ENCODE measurements at places on chromosomes 7 and 10.

DNA sequence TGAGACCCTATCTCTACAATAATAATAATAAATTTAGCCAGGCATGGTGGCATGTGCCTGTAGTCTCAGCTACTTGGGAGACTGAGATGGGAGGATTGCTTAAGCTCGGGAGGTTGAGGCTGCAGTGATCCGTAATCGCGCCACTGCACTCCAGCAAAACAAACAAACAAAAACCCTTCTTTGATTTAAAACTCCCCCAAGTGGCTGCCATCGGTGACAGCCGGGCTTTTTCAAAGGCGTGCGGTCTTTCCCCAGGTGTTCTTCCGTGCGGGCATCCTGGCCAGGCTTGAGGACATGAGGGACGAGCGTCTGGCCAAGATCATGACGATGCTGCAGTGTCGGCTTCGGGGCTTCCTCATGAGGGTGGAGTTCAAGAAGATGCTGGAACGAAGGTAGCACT, 1.9 kb upstream of the MYH16 start:
- no peak overlapping the region for H3K27ac ChIP-seq
- H3K27me3 ChIP-seq = no peaks in the 10 kb centered on the region
- H3K4me1 ChIP-seq = 0 out of 2 replicates have a peak, but pooled peaks cover 6% of the 10 kb centered on the region
- no peaks in the 10 kb centered on the region for H3K36me3 ChIP-seq

DNA sequence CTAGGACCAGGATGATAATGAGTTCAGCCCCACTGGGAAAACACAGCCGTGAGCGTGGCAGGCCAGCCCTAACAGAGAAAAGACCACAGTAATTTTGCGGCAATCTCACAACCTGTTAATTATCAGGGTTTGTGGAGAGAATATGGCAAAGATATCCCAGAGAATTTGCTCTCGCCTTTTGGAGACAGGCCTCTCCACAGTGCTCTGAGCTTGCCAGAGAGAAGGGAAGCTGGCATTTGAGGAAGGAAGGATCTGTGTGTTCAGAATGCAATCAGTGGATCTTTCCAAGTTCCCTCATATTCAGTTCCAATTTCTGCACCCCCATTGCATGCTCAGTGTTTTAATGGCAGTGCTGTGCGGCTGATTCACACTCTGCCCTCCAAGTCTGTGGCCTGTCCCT, 60.2 kb downstream of the PLPP4 start:
- H3K36me3 ChIP-seq = no peaks in the 10 kb centered on the region
- no peaks in the 10 kb centered on the region for H3K27me3 ChIP-seq
- DNase-seq = no peak
- no peak overlapping the region for H3K4me3 ChIP-seq
- H3K4me1 ChIP-seq = no peaks in the 10 kb centered on the region
- no peak overlapping the region for H3K27ac ChIP-seq

- H3K27me3 ChIP-seq = no peaks in the 10 kb centered on the region
- DNase-seq = no peak
Observed at GRCh38 chr7:48876087-48876486, 48.3 kb upstream of the CDC14C start.

GRCh38 chr10:85311613-85312337, 983.4 kb downstream of the CCSER2 start:
- DNase-seq = no peak
- no peaks in the 10 kb centered on the region for H3K4me1 ChIP-seq
- H3K27ac ChIP-seq = no peak overlapping the region
- no peak overlapping the region for H3K4me3 ChIP-seq
- H3K36me3 ChIP-seq = no peaks in the 10 kb centered on the region

DNA sequence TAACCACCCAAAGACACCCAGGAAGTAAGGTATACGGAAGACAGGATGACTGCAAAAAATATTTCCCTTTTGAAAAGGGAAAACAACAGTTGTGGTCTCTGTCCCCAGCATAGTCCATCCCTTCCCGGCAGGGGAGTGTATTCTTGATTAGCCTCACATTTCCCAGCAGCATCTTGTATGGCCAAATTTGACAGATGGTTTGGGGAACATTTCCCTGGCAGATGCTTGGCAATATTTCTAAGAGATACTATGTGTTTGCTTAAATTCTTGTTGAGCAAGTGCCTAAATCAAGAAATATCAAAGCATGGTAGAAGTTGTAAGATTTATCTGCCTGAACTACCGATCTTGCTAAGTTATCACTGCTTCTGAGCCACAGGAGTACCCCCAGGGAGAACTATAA, 56.9 kb upstream of the TPK1 start:
- H3K36me3 ChIP-seq = no peaks in the 10 kb centered on the region
- no peaks in the 10 kb centered on the region for H3K4me1 ChIP-seq
- H3K4me3 ChIP-seq = no peak overlapping the region
- H3K27me3 ChIP-seq = no peaks in the 10 kb centered on the region
- H3K27ac ChIP-seq = no peak overlapping the region

DNA sequence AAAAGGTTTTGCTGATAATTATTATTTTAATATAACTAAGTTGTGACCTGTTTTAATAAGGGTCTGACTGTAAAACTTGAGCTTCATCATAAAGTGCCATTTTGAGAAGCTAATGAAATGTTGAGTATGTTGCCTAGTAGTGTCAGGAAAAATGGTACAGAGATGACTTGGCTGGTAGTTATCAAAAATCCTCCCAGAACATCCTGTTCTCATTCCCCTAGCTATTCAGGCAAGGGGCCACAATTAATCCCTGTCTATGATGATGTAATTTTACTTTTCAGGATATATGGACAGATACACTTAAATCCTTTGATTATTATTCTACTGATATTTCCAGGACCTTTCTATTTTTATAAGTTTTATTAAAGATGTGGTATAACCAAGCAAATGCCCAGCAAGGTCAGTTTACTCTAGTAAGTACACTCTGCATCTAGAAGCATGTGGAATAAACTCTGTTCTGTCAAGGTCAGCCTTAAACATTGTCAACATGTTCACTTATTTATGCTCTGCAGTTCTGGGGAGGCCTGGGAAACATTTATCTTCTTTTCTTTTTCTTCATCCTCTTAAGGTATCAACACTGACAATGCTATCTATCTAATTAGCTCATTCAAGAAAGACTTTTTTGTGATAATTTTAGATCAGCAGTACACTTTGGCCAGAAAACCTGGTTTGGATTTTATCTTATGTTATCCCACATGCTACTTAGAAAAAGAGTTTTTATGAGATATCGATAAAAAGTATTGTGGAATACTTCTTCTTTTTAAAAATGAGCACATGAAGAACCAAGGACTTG, 32.1 kb downstream of the BTRC start:
- H3K27me3 ChIP-seq = no peaks in the 10 kb centered on the region
- H3K4me1 ChIP-seq = no peaks in the 10 kb centered on the region
- DNase-seq = no peak
- no peaks in the 10 kb centered on the region for H3K36me3 ChIP-seq
- H3K4me3 ChIP-seq = no peak overlapping the region
- H3K27ac ChIP-seq = no peak overlapping the region

DNA sequence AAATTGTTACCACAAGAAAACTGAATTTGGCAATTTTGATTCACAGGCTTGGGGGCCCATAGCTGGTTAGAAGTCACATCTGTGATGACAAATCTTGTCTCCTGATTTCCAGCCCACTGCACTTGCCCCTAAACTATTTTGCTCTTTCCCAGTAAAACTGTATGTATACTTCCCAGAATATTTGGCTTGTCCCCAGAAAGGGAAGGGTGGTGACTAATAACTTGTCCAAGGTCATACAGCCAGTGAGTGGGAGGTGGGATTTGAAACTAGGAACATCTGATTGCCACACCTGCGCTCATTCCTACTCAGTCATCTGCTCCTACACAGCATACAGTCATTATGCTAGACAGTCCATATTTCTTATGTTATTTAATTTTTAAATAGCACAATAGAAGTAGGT, 304.5 kb downstream of the SDHAF3 start:
- no peaks in the 10 kb centered on the region for H3K36me3 ChIP-seq
- H3K4me1 ChIP-seq = no peaks in the 10 kb centered on the region
- no peak overlapping the region for H3K4me3 ChIP-seq
- H3K27ac ChIP-seq = no peak overlapping the region

DNA sequence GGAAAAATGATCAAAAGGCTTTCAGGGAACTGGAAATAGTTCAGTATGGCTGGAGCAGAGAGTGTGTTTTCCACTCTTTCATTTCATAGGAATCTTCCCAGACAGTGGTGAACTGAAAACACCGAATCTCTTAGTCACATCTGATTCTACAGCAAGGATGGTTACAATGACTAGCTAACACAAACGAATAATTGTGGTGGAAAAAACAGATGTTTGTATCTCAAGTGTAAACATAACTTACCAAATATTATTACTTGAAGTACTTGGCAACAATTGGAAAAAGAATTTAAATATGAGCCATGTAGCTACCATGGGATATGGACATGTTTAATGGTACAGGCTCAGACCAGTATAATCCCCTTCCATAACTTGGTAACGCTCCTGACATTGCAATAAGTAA, 21.1 kb upstream of the BPGM start:
- H3K4me3 ChIP-seq = no peak overlapping the region
- no peaks in the 10 kb centered on the region for H3K27me3 ChIP-seq
- no peaks in the 10 kb centered on the region for H3K36me3 ChIP-seq
- no peaks in the 10 kb centered on the region for H3K4me1 ChIP-seq

DNA sequence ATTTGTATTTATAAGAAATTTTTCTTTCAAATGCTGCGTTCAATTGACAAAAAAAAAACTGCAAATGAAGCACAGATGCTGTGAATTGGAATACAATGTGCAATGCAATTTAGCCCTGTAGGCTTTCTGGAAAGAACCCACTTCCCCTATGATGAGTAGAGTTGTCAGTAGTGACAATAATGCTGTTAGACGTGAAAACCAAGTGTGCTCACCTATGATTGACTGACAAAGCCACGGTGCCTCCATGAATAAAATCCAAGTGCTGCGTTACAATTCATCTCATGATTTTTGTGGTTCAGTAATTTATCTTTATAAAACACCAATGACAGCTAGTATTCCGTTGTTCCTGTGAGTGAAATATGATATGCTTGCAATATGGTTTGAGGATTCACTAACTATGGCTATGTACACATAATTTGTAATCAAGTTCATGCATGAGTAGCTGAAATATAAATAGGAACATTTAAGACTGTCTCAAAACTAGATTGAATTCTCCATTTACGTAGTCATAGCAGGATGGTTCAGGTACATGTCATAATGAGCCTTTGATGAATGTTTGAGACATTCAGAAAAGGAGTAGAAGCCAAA, 1160.3 kb downstream of the CNTNAP2 start:
- no peak for DNase-seq
- no peaks in the 10 kb centered on the region for H3K4me1 ChIP-seq
- H3K4me3 ChIP-seq = no peak overlapping the region
- no peaks in the 10 kb centered on the region for H3K36me3 ChIP-seq
- H3K27me3 ChIP-seq = no peaks in the 10 kb centered on the region
- H3K27ac ChIP-seq = no peak overlapping the region

DNA sequence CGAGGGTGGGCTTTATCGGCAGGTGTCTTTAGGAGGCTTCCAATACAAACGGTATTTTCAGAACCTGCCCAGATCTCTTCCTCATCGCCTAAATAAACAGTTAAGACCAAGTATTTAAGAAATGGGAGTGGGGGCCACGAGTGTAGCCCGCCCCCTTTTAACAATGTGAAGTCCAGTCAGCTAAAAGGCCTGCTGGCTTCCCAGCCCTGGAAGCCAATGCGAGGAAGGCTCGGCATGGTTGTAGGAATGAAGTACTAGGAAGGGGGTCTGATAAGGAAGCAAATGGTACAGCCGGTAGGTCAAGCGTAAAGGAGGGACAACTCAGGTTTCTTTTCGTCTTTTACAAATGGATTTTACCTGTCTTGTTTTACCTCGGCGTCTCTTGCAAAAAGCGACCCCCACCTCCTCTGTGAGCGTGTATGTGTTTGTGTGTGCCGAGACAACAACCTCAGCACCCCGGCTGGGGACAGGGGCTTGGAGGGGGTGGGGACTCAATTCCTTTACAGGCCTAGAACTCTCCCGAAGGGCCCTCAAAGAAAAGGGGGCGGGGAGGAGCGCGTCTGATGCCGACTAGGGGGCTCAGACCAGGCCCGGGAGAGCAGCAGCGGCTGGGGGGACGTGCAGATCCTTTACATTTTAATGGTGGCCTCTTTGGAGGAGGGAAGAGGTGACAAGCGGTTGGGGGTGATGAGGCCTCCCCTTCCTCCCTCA, 147.6 kb downstream of the GPR85 start:
- H3K4me3 ChIP-seq = peak overlapping the region; percentile 87
- no peaks in the 10 kb centered on the region for H3K27me3 ChIP-seq
- peak overlapping the region; percentile 91 for H3K27ac ChIP-seq
- H3K4me1 ChIP-seq = peaks cover 6% of the 10 kb centered on the region
- peak; percentile 43 for DNase-seq

- H3K4me1 ChIP-seq = no peaks in the 10 kb centered on the region
- no peak for DNase-seq
- H3K36me3 ChIP-seq = peaks cover 3% of the 10 kb centered on the region
Observed at GRCh38 chr10:97434557-97434956, 8.6 kb downstream of the PGAM1 start.

GRCh38 chr7:38411404-38411803, 138.0 kb upstream of the TARP start:
- H3K4me3 ChIP-seq = no peak overlapping the region
- H3K27me3 ChIP-seq = no peaks in the 10 kb centered on the region
- no peak overlapping the region for H3K27ac ChIP-seq
- no peaks in the 10 kb centered on the region for H3K36me3 ChIP-seq
- no peak for DNase-seq
- no peaks in the 10 kb centered on the region for H3K4me1 ChIP-seq

DNA sequence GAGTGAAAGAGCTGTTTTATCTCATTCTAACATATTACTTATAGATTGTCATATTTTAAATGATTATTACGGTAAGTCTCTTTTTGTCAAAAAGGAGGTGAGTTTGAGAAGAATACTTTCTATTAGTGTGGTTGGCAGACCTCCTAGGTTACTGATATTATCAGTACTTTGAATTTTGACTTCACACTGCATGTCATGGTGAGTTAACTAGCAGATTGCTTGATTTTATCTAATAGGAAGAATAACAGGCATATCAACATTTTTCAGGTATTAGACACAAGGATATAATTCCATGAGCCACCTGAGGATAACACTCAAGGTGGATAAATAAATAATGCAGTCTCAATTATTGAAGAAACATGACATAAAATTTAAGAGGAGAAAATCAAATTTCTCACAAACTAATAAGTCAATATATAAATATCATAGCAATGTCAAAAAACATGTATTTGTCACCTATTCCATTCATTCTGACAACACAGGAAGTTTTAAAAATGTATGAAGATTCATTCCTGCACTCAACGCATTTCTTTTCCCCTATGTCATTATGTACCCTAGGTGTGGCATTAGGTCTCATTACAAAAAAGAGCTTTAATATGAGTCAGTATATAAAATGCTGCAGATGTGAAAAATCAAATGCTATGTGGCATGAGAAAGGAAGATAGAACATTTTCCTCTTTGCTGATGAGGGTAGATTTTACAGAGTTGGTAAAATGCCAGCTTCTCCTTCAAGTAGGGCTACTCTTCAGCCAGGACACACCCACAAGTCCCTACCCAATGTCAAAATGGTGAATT, 1621.6 kb downstream of the REEP3 start:
- H3K27ac ChIP-seq = no peak overlapping the region
- no peak overlapping the region for H3K4me3 ChIP-seq
- no peaks in the 10 kb centered on the region for H3K36me3 ChIP-seq
- H3K4me1 ChIP-seq = no peaks in the 10 kb centered on the region
- no peaks in the 10 kb centered on the region for H3K27me3 ChIP-seq
- no peak for DNase-seq
